ENCODE measurements at places on chromosomes 5 and 9. TPM values are rescaled to one million over a fixed set of nuclear protein-coding genes. Genes with fewer than 3 reads are reported as not detected.

RPL35 gene
- total RNA-seq = 747 TPM

TMEM38B gene
- 7.4 TPM for total RNA-seq

RUSC2 gene
- total RNA-seq = 6.3 TPM

UGT3A2 gene
- 0.14 TPM for total RNA-seq

OTP gene
- not detected for total RNA-seq

PTPDC1 gene
- 5.1 TPM for total RNA-seq

CCNJL gene
- 0.84 TPM for total RNA-seq

DNA sequence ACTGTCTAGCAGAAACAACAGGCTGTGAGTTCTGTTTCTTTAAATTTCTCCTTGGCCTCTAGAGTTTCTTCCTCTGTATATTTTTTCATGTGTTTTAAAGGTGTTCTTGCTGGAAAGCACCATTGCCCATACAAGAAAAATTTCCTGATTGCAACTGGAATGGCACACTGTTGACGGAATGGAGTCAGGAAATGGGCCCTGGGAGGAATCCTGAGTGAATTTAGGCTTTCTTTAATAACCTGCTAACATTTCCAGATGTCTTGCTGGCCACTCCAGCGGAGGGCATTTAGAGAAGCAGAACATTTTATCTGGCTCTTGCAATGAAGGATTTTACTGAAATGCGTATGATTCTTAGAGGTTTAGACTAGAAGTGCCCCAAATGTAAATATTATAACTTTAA lies 736.3 kb downstream of the TAF11L14 start:
- H3K27ac ChIP-seq = no peak overlapping the region
- no peak for DNase-seq
- H3K27me3 ChIP-seq = no peaks in the 10 kb centered on the region
- H3K36me3 ChIP-seq = no peaks in the 10 kb centered on the region
- H3K4me1 ChIP-seq = no peaks in the 10 kb centered on the region
- H3K4me3 ChIP-seq = no peak overlapping the region

GRCh38 chr5:120464627-120465435 lies 731 bp downstream of the PRR16 start:
- H3K4me1 ChIP-seq = peaks cover 9% of the 10 kb centered on the region
- H3K27me3 ChIP-seq = peaks cover 11% of the 10 kb centered on the region
- no peaks in the 10 kb centered on the region for H3K36me3 ChIP-seq
- H3K4me3 ChIP-seq = peak overlapping the region; percentile 32
- no peak overlapping the region for H3K27ac ChIP-seq
- DNase-seq = no peak

GRCh38 chr5:113321276-113321675 lies 113.5 kb downstream of the TSSK1B start:
- H3K4me1 ChIP-seq = peaks cover 31% of the 10 kb centered on the region
- DNase-seq = no peak
- no peaks in the 10 kb centered on the region for H3K27me3 ChIP-seq
- H3K27ac ChIP-seq = peak overlapping the region; percentile 44
- H3K4me3 ChIP-seq = no peak overlapping the region

DNA sequence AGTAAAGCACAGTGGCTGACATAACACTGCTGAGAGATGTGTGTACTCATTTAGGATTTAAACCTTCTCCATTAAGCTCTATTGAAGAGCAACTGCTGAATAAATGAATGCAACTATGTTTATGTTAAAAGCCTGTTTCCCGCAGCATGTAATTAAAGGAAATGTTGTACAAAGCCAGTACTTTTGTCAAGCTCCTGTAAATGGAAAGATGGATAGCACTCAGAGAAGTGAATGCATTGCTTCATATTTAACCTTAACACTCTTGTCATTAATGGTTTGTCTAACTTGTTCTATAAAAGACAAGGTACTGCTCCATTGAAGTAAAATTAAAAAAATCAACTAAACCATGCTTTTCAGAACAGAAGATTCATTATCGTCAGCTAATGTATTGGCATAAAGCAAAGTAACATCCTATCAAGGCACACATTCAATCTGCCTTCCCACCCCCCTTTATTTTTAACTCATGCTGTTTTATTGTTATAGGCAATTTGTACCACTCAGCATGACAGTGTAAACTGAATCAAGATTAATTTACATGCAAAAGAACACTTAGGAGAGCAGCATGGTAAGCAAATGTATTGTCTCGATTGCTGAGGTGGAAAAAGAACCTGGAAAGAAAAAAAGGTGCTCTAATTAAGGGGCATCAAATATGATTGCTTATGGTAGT lies 240.9 kb upstream of the TBCA start:
- H3K4me1 ChIP-seq = no peaks in the 10 kb centered on the region
- H3K27me3 ChIP-seq = no peaks in the 10 kb centered on the region

DNA sequence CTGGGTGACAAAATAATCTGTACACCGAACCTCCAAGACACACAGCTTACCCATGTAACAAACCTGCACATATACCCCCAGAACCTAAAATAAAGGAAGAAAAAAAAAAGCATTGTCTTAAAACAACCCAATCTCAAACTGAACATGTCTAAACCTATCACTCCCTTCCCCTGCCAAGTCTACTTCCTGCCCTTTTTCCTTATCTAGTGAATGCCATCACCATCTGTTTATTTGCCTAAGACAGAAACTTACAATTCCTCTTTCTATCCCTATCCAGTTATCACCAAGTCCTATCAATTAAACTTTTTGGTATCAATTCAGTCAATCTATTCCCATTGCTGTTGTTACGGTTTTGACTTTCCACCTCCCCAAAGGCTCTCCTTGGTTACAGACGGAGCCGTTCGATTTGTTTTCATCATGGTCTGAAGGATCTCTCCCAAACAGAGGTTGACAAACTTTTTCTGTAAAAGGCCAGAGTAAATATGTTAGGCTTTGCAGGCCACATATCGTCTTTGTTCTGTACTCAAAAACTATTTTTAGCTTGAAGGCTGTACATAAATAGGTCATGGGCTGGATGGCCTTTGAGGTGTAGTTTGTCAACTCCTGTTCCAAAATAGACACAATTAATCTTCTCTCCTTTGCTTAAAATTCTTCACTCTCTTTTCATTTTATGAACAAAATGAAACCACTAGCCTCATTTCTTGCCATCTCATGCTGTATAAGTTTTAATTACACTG lies 12.1 kb downstream of the NOL8 start:
- H3K36me3 ChIP-seq = peaks cover 12% of the 10 kb centered on the region
- DNase-seq = no peak
- H3K27me3 ChIP-seq = no peaks in the 10 kb centered on the region
- no peaks in the 10 kb centered on the region for H3K4me1 ChIP-seq

DNA sequence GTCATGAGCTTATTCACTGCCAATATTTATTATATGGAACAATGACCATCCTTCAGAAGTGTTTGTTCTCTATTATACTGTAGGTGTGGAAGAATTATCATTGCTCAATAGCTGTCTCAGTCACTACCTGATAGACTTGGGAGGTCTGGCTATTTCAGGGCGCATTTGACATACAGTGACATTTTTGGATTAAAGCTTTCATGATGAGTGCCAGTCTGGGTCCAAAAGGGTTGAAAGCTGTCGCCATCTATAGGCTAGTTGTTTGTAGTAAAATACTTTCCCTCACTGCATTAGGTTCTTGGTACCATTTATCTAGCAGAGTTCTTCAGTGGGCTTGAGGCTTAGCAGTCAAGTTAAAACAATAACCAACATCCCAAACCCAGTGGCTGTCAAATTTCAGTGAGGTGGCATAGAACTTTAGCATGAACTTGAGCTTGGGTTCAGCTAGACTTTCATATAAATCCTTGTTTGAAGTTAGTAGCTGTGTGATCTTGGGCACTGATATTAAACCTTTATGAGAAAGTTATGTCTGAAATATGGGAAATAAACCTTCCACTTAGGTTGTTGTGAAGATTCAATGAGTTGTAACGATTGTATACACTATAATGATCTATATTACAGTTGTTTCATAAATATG lies 110.5 kb upstream of the CDKN2B start:
- H3K27me3 ChIP-seq = no peaks in the 10 kb centered on the region
- H3K27ac ChIP-seq = no peak overlapping the region
- H3K4me3 ChIP-seq = no peak overlapping the region

- H3K36me3 ChIP-seq = no peaks in the 10 kb centered on the region
- H3K27me3 ChIP-seq = no peaks in the 10 kb centered on the region
- DNase-seq = no peak
- peaks cover 5% of the 10 kb centered on the region for H3K4me1 ChIP-seq
- H3K27ac ChIP-seq = no peak overlapping the region
These were observed 498.9 kb upstream of the WWC1 start for GRCh38 chr5:167792514-167792913.

GRCh38 chr5:95822043-95822541 lies 434 bp downstream of the GLRX start:
- peaks cover 2% of the 10 kb centered on the region for H3K36me3 ChIP-seq
- peak overlapping the region; percentile 95 for H3K4me3 ChIP-seq
- H3K4me1 ChIP-seq = peaks cover 60% of the 10 kb centered on the region
- no peaks in the 10 kb centered on the region for H3K27me3 ChIP-seq
- DNase-seq = peak; percentile 65

DNA sequence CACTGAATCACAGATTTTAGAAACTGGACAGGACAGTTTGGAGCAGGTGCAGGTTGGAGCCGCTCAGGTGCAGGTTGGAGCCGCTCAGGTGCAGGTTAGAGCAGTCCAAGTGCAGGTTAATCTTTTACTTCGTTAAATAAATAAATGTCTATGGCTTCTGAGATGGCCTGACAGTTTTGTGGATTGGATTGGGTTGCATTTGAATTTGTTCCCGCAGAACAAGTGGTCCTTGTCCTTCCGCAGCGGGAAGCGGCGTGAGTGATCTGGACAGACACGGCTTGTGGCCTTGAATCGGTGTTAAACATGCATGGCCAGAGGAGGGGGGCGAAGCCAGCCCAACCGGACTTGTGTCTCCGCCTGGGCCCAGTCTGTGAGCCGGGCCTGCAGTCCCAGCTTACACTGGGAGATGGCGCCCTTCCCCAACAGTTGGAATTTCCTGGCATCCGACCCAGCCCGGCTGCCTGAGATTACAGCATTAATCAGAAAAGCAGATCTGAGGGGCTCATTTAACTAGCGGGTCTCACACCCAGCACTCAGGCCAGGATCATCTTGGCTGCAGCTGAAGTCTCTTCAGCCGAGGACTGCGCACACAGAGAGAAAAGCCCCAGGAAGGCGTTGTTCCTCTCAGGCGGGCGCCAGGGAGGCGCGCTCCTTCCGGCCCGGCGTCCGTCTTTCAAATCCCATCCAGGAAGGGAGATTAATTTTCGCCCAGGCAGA lies 1.5 kb upstream of the OLFM1 start:
- H3K27ac ChIP-seq = no peak overlapping the region
- no peak overlapping the region for H3K4me3 ChIP-seq
- peak; percentile 79 for DNase-seq
- peaks cover 7% of the 10 kb centered on the region for H3K4me1 ChIP-seq
- H3K36me3 ChIP-seq = no peaks in the 10 kb centered on the region

- H3K27ac ChIP-seq = no peak overlapping the region
- no peaks in the 10 kb centered on the region for H3K4me1 ChIP-seq
- peaks cover 71% of the 10 kb centered on the region for H3K36me3 ChIP-seq
- H3K27me3 ChIP-seq = no peaks in the 10 kb centered on the region
These were observed 10.6 kb downstream of the DDX46 start for GRCh38 chr5:134769206-134769605.

GRCh38 chr5:40037713-40038112 lies 612.9 kb upstream of the DAB2 start:
- no peak for DNase-seq
- no peaks in the 10 kb centered on the region for H3K27me3 ChIP-seq
- H3K36me3 ChIP-seq = no peaks in the 10 kb centered on the region
- H3K27ac ChIP-seq = no peak overlapping the region
- H3K4me1 ChIP-seq = no peaks in the 10 kb centered on the region

GRCh38 chr5:83472508-83473345 lies 1.2 kb downstream of the VCAN start:
- no peak overlapping the region for H3K27ac ChIP-seq
- peaks cover 22% of the 10 kb centered on the region for H3K4me1 ChIP-seq
- peak overlapping the region; percentile 47 for H3K4me3 ChIP-seq

Measured in liver (tissue), 10 donors.